ENCODE measurements at places on chromosomes 6 and 20.

GRCh38 chr6:34986845-34987246, 97.8 kb downstream of the ANKS1A start:
- DNase-seq = peak; percentile 73

- DNase-seq = no peak
These were observed 9.0 kb downstream of the ADISSP start for GRCh38 chr20:3758566-3758965.

GRCh38 chr20:535958-536357, 7.6 kb downstream of the CSNK2A1 start:
- DNase-seq = no peak

GRCh38 chr6:141398949-141399348, 733.8 kb upstream of the GJE1 start:
- DNase-seq = no peak

- DNase-seq = no peak
These were observed 8.7 kb downstream of the MMP24OS start for GRCh38 chr20:35269055-35269781.

DNA sequence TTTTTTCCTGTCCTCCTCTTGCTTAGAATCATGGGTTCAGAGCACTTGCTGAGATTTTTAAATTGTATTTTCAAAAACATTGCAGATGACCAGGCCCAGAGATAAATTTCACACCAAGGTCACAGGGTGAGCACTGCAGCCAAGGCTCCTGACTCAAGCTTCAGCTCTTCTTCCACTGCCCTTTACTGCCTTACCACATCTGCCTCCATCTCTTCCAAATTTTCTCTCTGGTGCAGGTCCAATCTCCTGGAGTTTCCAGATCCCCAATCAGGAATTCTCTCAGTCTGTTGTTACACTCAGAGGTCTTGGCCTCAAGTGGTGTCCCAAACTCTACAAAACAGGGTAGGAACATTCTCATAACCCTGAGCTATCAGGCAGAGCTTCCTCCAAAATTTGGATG, 12.7 kb downstream of the SNAP25 start:
- no peak for DNase-seq

GRCh38 chr20:62011403-62011790, 54.3 kb downstream of the TAF4 start:
- DNase-seq = no peak

GRCh38 chr20:58094160-58094559, 134.3 kb downstream of the ANKRD60 start:
- DNase-seq = no peak

DNA sequence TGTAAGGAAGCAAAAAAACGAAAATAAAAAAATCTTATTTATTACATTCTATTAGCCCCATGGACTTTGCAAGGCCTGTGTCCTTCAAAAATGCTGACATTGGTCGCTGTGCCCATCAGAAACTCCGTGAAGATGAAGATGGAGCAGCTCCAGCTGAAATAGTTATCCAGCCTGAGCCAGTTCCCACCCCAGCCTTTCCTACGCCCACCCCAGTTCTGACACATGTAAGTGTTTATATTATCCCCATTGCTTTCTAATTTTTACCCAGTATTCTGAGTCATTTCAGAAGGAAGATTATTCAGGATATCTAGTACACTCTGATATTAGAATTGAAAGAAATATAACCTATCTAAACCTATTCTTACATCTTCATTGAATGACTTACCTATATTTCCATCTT, 217.7 kb downstream of the ARHGAP18 start:
- no peak for DNase-seq

GRCh38 chr6:20548264-20548663, 14.0 kb downstream of the CDKAL1 start:
- DNase-seq = no peak

GRCh38 chr6:133806382-133807140, 82.4 kb upstream of the TCF21 start:
- no peak for DNase-seq

- no peak for DNase-seq
These were observed 299.5 kb downstream of the PRL start for GRCh38 chr6:21997119-21998037.

DNA sequence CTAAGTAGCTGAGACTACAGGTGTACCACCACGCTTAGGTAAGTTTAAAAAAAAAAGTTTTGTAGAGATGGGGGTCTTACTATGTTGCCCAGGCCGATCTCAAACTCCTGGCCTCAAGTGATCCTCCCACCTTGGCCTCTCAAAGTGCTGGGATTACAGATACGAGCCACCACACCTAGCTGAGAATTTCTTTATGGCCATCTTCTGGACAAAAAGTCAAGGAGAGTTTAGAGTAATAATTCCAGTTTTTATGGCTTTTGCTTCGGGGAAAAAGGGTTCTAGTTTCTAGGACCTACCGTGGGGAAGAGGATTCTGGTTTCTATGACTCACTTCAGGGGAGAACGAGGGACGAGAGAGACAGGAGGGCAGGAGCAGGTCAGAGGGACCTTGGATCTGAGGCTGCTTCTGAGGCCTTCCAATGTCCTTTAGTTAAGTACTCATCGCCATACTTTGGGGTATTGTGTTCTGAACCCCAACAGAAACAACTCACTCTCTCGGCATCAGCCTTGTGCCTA, 69.3 kb upstream of the IER3 start:
- peak; percentile 22 for DNase-seq

DNA sequence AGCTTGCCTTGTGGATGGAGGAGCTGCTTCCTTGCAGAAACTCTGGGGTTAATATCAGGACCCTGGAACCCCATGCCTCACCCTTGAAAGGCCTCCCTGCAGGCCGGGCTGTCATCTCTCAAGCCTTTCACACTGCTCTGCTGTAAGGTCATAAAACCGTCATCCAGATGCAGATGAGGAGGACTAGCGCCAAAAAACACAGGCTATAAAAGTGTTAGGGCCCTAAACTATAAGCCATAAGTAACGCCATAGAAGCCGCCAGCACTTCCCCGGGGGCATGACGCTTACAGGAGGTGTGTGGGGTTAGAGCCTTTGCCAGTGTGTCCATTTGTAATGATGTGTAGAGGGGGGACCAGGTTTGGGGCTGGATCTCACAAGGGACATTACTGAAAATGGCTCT, 47.6 kb downstream of the CDH4 start:
- DNase-seq = no peak

- no peak for DNase-seq
These were observed 156.2 kb upstream of the JARID2 start for GRCh38 chr6:15089569-15090144.

DNA sequence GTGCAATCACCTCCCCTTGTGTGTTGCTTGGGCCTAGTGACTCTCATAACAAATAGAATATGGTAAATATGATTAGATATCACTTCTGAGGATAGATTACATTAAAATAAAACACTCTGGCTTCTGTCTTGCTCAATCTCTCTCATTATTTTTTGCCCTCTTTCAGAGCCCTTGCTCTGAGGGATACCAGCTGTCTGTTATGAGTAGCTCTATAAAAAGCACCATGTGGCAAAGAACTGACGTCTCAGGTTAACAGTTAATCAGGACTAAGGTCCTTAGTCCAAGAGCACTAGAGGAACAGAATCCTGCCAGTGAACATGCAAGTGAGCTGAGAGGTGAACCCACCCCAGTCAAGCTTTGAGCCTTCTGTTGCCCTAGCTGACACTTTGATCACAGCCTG, 402.2 kb upstream of the HTR1E start:
- DNase-seq = no peak

- DNase-seq = no peak
These were observed 196.9 kb downstream of the NFATC2 start for GRCh38 chr20:51345601-51346101.

GRCh38 chr6:44105146-44105545, 22.1 kb downstream of the MRPL14 start:
- DNase-seq = no peak

GRCh38 chr6:24426729-24427446, 24.2 kb downstream of the MRS2 start:
- DNase-seq = no peak

DNA sequence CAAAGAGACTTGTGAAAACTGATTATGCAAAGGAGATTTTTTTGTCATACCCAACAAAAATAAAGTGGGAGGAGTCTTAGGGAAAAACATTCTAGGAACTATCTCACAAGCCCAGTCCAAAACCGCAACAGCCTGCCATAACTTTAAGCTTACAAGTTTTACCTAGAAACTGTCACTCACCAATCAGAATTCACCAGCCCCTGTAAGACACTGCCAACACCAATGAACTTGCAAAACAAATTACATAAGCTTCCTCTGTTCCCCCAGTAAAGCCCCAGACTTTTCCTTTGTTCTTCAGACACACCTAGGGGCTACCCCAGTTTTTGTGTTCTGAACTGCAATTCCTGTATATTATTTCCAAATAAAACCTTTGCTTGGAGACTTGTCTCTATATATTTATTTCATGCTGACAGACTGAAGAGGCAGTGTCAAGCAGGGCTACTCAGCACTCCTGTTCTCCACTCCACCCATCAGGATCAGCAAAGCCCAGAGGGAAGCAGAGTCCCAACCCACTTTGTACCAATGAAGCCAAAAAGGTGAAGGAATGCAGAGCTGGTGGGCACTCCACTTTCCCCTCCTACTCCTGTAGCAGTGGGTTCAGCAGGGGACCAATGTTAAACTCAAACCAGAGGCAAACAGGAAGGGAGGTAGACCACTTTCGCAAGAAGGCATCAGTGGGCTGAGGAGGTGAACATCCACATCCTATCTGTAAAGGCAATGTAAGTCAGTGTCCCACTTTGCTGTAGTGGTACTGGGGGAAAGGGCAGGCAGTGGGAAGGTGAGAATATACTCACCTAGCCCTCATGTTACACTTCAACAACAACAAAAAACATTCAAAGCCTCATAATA, 142.5 kb upstream of the RUNX2 start:
- no peak for DNase-seq

GRCh38 chr6:169165561-169166300, 87.9 kb downstream of the THBS2 start:
- DNase-seq = no peak

- DNase-seq = no peak
These were observed 24.1 kb upstream of the GCLC start for GRCh38 chr6:53568776-53569616.

- DNase-seq = no peak
These were observed 4.7 kb downstream of the GTSF1L start for GRCh38 chr20:43722153-43722505.

GRCh38 chr20:62805155-62805710, 598 bp downstream of the OGFR start:
- DNase-seq = no peak

DNA sequence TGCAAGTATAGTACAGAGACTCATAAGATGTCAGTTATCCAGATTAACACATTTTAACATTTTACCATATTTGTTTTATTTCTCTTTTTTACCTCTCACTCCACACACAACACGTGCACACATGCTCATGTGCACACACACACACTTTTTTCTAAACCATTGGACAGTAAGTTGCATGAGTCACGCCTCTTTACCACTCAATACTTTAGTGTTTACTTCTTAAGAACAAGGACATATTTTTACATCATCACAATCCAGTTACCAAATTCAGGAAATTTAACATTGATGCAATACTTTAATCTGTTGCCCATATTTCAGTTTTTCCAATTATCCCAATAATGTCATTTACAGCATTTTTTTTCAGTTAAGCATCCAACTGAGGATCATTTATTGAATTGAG, 109.0 kb downstream of the RIN2 start:
- no peak for DNase-seq

DNA sequence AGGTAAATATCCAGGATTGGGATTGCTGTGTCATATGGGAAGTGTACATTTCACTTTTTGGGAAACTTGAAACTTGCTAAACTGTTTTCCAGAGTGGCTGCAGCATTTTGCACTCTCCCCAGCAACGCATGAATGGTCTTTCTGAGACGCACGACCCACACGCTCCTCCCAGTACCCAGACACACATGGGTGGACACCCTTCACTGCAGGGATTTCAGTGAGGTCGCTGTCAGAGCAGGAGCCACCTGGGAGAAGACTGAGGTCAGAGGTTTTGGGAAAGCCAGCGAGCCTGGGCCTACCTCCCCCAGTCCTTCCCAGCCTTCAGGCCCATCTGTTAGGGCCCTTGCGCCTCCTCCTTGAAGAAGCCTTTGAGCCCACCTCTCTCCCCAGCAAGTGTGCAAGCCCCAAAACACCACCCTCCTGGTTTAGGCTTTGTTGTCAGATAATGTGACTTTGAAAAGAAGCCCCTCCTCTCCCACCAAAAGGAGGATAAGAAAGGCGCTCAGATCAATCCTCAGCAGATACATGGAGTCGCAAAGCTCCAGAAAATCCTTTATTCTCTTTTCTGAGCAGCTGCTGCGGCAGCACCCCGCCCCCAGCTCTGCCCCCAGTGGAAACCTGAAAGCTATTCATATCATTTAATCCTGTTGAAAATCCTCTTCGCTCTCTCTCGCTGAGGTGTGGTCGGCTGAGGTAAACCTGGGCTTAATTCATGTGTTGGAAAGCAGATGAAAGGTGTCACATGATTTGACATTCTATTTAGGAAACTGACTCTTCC, 12.7 kb upstream of the JAG1 start:
- no peak for DNase-seq

All from posterior cingulate gyrus (tissue), 11 donors.